ENCODE measurements at places on chromosomes 5 and 9.

DNA sequence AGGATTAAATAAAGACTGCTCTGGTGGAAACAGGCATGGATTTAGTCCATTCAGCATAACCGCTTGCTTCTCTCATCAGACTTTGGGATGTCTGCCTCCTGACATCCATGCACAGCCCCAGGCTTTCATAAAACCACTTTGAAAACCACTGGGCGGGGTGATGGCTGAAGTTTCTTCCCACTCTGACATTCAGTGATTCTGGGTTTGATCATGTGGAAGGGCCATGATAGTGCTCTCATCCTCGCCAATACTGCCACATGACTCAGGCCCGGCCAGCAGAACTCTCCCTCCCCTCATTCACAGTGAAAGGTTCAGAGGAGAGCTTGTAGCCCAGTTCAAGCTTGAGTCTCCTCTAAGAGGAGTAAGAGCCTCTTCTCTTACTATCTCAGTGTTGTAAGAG is 29.6 kb upstream of the GLRA1 start:
- DNase-seq = no peak

GRCh38 chr9:136229096-136230065 is 16.2 kb downstream of the QSOX2 start:
- DNase-seq = no peak

DNA sequence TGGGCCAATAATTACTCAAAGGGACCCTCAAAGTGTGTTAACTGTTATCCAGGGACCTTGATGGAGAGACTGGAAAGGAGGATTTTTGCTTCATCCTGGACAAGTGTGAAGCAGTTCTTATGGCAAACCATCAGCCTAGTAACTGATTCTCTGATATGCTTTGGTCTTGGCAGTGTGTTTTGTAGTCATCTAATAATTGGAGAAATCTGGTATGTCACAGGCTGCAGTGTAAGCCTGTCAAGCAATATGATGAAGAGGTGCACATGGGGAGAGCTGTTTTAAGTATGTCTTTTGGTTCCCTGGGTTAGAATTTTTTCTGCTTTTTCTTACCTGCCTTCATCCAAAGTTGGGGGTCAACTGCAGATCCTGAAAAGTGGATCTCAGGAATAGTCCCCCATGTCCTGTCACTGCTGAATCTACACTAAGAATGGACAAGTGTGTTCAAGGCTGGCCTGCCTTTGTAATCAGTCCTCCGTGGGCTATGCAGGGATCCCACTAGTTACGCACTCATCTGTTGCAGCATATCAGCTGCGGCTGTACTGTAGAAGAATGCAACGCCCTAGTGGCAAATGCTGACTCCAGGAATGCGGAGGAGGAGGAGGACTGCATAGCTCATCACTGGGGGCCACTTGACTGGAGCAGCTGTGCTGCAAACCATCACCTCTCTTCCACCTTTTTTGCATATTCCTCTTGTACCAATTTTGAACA is 1.9 kb downstream of the SPTAN1 start:
- DNase-seq = no peak

- DNase-seq = no peak
These were observed 530.3 kb upstream of the KLF4 start for GRCh38 chr9:108019821-108020220.

GRCh38 chr5:98492258-98492657 is 281.2 kb upstream of the RGMB start:
- DNase-seq = no peak

GRCh38 chr5:74313896-74314295 is 326.6 kb downstream of the ENC1 start:
- DNase-seq = no peak

DNA sequence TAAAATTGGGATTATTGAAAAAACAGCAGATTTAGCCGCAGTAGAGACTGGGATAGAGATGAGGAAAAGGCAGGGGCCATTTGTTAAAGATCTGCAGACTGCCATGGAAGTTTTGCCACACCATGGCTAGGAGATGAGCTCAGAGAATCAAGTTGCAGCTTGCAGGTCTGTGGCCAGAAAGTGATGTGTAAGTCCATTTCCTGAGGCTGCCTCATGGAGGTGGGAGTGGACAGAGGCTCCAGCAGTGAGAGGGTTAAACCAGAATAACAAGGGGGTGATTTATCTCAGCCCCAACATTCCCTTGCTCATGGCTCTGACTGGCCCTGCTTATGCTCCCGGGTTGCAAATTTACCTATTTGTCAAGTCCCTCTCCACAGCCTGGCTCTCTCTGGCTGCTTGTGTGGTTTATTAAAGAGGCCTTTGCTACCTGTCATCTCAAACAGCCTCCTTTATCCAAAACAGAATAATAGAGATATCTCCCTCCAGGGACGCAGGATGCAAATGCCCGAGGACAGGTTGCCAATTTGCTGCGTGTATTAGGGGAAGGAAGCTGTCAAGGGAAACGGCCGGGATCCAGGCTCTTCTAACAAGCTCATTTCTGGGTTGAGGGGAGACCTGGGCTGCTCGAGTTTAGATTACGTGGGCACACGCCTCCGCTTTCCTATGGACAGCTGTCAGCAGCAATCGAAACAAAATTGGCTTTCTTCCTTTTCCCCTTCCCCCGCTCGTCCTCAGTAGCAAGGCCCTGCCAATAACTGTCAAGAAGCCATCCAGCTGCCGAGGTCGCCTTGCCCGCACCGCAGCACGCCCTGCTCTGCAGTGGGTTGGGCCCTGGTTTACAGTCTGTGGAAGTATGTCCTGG is 72.8 kb upstream of the PITX1 start:
- DNase-seq = no peak

- peak; percentile 64 for DNase-seq
These were observed 16.4 kb downstream of the RETREG1 start for GRCh38 chr5:16600397-16600796.

DNA sequence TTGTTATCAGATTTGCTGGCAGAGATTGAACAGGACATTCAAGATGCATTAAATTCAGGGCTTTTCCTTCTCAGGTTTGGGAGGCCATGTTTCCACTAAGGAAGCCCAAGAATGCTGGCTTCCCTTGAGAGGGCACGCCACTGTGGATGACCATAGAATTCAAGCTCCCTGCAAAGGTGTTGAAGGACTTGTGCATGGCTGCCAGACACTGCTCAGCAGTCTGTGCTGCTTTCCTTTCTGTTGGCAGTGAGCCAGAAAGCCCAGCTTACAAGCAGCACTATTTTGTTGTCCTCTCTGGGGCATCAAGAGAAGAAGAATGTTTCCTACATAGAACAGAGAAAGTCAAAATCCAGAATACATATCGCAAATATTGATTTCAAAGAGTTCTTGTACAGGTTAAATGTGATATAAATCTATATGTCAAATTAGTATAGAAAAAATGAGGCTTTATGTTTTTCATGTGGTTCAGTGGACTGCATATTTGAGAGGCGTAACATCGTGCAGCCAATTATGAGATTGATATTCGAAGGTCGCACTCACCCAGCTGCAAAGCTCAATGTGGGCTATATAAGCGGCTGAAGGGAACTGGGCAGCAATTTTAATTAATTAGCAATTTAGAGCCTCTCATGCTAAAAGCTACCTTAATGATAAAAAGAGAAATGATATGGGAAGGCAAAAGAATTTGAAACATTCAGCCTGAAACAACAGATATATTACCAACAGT is 103.1 kb upstream of the ISL1 start:
- DNase-seq = peak; percentile 11

DNA sequence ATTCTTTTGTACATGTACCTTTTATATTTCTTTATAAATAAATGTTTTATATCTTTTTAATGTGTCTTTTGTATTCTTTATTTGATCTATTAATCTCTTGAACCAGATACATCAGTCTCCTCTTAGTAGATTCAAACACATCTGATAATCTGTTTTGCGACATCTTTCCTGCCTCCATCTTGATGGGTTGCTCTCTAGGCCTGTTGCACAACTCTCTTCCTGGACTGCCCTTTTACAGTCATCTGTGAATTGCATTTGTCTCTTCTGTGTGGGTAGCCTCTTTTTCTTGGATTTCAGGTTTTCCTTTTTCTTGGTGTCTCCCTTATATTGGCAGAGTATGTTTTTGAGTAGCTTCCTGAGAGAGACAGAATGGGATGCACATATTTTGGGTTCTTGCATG is 6.2 kb downstream of the ZFYVE16 start:
- DNase-seq = no peak

DNA sequence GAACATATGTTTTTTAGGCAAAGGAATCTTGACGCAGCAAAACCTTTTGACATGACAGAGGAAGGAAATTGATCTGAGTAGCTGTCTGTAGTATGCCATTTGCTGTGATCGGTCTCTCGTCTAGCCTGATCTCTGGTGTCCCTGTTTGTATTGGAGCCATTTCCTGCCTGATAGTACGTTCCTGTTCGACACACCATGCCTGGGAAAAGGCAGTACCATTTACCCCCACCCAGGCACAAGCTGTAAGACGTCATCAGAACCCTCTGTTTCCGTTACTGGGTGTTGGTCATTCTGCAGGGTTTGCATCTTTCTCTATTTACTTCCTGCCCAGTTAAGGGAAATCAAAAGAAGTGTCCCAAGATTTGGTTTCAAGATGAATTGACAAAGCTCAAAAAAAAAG is 129.7 kb downstream of the CEMIP2 start:
- no peak for DNase-seq

DNA sequence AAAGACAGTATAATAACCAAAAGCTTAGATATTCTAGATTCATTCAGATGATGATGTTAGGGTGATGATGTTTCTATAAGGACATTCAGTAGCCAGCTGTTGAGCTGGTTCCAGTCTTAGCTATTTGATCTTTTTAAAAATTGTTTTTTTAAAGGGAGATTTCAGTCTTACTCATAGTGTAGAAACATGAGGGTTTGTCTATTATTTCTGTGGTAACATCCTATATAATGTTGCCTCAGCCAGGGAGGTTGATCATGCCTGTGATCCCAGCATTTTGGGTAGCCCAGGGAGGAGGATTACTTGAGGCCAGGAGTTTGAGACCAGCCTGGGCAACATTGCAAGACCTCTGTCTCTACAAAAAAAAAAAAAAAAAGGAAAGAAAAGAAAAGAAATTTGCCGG is 167.8 kb downstream of the DOCK2 start:
- DNase-seq = no peak

DNA sequence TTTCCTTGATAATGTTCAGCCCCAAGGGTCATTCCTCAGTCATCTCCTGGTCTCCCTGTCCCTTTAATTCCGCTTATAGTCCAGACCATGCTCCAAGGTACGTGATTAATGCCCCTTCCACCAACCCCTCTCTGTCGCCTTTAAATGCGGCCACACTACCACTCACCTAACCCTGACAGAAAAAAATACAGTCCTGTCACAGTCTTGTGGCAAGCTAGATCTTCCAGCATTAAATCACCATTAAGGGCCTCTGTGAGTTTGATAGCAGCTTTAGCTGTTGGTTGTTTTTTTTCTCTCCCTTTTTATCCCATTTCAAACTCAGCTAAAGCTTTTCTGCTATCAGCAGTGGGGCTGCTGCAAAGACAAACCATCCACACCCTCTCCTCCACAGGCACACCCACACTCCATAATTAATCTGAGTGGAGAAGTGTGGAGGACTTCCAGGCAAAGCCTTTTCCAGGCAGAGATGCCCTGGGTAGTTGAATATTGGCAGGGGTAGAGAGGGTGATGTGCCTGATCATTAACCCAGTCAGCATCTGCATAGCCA is 522.7 kb upstream of the CLINT1 start:
- DNase-seq = peak; percentile 8

GRCh38 chr5:51669095-51669494 is 285.8 kb downstream of the ISL1 start:
- no peak for DNase-seq

GRCh38 chr5:71601222-71602026 is 14.3 kb downstream of the MCCC2 start:
- DNase-seq = no peak

GRCh38 chr5:149414405-149415065 is 35.4 kb upstream of the IL17B start:
- no peak for DNase-seq

DNA sequence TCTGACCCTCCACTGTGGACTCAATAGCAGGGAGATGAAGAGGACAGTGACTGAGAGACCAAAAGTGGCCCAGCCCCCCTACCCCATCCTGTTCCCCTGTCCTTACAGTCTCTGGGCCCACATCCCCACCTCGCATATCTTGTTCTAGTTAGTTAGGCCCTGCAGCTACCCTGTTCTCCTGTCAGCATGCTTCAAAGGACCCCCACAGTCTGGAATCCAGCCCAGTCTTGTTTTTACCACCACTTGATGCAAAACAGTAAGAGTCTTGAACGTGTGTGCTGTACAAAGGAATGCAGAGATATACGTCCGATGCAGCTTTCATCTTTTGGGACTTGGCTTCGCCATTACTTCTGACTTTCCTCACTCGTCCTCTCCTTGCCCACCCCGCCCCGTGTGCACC is 12.2 kb upstream of the POMT1 start:
- no peak for DNase-seq

DNA sequence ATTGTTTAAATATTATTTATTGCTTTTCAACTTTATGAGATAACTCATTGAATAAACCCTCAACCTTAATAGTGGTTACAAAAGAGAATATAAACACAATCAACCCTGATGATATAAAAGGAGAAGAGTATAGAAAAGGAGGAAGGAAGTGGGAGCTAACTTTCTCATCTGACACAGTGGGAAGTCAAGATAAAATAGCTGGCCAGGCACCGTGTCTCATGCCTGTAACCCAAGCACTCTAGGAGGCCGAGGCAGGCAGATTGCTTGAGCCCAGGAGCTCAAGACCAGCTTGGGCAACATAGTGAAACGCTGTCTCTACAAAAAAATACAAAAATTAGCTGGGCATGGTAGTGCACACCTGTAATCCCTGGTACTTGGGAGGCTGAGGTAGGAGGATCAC is 93.5 kb downstream of the PPP2R2B start:
- no peak for DNase-seq

GRCh38 chr9:101265261-101265660 is 119.5 kb downstream of the BAAT start:
- no peak for DNase-seq

DNA sequence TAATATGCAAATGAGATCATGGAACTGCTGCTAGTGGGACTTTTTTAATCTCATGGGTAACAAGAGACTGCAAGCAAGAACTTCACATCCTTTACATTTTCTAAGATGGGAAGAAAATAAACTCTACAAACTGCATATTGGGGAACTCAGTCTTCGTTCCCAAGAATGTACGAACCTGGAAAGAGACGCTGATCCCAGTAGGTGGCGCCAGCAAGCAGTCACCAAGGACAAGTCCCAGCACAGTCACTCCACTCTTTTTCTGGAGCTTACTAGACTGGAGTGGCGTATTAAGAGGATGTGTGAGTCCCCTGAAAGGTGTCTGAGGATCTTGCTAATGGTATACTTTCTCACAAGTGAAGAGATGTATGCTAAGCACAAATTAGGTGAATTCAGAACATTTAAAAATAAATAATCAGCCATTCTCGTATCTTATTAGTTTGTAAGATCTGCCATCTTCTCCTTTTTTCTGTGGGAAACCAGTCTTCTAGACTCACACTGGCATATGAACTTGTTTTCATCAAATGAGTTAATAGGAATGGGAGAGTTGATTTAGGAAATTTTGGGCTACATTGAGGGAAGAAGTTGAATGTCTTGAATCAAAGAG is 16.0 kb upstream of the PUM3 start:
- DNase-seq = peak; percentile 59

DNA sequence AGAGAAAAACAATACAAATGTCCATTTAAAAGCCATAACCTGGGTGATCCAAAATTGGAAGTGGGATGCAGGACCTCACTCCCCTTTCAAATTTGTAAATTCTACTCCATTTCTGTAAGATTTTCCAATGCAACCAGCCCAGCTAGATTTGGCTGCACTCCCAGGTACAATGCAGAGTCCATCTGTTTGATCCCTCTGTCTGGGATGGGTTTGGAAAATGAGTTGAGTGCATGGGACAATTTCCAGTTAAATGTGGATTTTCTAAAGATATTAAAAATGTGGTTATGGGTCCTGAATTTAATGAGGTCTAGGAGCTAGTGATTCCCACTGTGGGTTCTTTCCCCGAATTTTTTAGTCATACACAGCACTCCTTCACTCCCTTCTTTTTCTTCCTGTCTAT is 104.0 kb upstream of the ATP10B start:
- no peak for DNase-seq
